IMR-90 (cell line): ENCODE measurements at places on chromosomes 3 and 15.

- peaks cover 20% of the 10 kb centered on the region for H3K4me1 ChIP-seq
- H3K27ac ChIP-seq: peak overlapping the region; percentile 83; the same call in 1 of the 2 replicates
- H3K36me3 ChIP-seq: no peaks in the 10 kb centered on the region
- H3K4me3 ChIP-seq: no peak overlapping the region
- peak; percentile 31 for DNase-seq
Observed at GRCh38 chr3:119352034-119352609, 57.9 kb downstream of the ARHGAP31 start.

DNA sequence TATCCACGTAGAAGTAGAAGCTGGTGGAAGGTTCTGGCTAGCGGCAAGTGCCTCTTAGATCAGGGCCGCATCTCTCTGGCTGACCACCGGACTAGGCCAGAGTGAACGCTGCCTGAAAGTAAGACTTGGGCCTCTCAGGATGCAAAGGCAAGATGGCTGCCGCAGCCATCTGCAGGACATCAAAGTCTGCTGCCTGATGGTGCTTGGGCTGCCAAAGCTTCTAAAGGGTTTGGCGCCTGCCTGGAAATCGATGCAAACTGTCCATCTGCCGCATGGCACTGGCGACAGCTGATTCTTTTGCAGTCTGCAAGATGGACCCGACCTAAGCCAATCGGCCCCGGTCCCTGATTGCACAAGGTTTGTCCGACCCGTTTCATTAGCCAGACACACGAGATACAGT is 196.7 kb upstream of the TBC1D5 start:
- H3K27me3 ChIP-seq: no peaks in the 10 kb centered on the region
- no peak for DNase-seq
- no peak overlapping the region for H3K27ac ChIP-seq
- no peak overlapping the region for H3K4me3 ChIP-seq
- H3K36me3 ChIP-seq: no peaks in the 10 kb centered on the region

DNA sequence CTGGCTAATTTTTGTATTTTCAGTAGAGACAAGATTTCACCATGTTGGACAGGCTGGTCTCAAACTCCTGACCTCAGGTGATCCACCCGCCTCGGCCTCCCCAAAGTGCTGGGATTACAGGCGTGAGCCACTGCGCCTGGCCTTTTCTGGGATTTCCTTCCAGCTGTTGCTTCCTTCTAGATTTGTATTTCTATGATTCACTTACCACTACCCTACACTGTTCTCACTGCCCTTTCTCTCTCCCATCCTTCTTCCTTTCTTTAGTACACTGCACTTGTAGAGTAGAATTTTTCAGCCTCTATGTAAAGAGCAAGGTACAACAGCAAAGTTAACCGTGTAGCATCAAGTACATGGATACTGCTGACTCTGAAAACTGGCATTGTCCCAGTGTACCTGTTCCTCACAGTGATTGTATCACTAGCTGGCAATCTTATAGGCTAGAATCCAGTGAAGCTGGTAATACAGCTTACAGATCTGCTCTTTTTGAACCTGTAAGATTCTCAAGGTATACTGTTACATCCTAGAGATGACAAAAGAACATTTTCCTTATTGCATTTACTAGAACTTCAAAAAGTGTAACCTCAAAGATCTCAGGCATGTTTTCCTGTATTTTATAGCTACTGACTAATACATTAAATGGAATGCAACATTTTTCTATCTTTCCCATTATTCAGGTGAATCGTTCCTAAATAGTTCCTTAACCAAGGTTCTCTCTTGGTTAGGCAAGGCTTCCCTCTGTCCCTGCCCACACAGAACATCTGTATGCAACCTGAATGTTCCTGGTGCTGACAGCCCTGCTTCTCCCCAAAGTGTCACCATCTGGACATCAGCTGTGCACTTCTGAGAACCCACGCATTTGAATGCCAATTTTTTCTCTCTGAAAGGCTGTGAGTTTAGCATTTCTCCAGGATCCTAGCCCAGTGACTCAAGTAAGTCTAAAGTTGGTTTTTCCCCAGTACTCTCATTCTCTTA is 74.1 kb upstream of the RAP2B start:
- no peak overlapping the region for H3K4me3 ChIP-seq
- peaks cover 2% of the 10 kb centered on the region; the same call in 1 of the 2 replicates for H3K27me3 ChIP-seq
- no peaks in the 10 kb centered on the region for H3K4me1 ChIP-seq
- H3K27ac ChIP-seq: no peak overlapping the region

DNA sequence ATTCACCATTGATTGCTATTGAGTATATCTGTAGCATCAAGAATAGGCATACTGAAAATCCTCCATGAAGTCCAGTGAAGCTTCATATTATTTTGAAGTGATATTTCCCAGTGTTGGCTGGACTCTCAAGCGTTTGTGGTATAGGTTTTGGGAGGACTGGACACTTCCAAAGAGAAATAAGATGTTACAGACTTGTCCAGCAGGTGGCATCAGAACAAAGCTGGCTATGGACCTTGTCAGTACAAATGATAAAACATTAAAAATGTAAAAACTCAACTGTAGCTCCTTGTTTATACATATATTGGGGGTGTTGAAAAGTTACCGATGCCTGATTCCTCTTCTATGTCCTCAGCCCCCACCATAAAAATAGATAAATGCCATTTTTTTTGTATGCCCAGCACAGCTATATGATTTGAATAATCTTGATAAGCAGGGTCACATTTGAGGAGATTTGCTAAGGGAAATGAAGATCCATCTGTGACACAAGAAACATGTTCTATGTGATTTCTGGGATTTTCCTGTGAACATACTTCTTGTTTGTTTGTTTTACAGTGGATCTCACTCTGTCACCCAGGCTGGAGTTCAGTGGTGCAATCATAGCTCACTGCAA is 54.5 kb upstream of the GOLGA6B start:
- no peaks in the 10 kb centered on the region for H3K4me1 ChIP-seq
- peak; percentile 68 for DNase-seq
- H3K36me3 ChIP-seq: no peaks in the 10 kb centered on the region
- no peak overlapping the region for H3K4me3 ChIP-seq

GRCh38 chr15:68317281-68318007 is 39.9 kb downstream of the FEM1B start:
- H3K27ac ChIP-seq: no peak overlapping the region
- H3K4me1 ChIP-seq: peaks cover 3% of the 10 kb centered on the region
- no peaks in the 10 kb centered on the region for H3K27me3 ChIP-seq
- H3K4me3 ChIP-seq: no peak overlapping the region

DNA sequence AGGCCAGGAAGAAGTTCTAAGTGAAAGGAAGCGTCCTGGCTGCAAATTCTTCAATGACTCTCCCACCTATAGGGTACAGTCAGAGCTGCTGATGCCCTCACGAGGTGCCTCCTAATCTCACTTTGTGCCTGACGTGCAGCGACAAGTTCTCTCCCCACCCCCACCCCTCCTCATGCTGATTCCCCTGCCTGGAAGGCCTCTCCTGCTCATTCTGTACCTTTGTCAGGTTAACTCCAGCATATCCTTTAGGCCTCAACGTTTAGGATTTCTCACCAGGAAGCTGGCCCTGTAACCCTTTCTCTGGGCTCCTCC is 25.0 kb downstream of the SLC12A8 start:
- H3K27ac ChIP-seq: no peak overlapping the region
- H3K4me3 ChIP-seq: no peak overlapping the region
- H3K27me3 ChIP-seq: no peaks in the 10 kb centered on the region

DNA sequence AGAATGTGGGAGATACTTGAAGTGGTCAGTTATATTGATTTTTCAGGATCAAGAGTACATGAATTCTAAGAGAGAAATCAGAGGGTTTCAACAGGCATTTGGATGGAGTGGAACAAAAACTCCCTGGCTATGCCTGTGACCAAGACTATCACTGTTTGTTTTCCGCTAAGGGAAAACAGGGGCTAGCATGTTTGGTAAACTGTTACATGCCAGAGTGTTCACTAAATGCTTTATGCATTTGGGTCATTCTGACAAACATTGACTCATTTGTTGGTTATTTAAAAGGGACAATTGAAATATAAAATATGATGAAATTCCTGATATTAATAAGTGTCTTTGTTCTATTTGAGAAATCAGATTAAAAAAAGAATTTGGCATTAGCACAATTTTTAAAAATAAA is 603.9 kb upstream of the KCNMB2 start:
- no peak overlapping the region for H3K27ac ChIP-seq
- no peaks in the 10 kb centered on the region for H3K27me3 ChIP-seq
- H3K36me3 ChIP-seq: no peaks in the 10 kb centered on the region
- H3K4me1 ChIP-seq: peaks cover 10% of the 10 kb centered on the region

DNA sequence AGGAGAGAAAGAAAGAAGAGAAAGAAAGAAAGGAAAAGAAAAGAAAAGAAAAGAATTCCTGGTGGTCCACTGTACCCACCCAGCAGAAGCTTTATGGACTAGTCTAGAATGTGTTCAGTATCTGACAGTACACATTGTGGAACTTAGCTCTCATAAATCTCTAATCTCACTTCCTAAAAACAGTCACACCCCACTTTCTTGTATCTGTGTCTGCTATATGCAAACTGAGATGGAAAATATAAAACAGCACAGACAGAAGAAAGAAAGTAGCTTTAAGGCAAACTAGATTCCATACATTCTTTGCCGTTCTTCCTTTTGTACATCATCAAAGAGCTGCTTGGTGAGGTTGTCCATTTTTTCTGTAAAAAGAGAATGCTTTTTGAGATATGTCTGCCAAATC is 41.1 kb upstream of the GNB5 start:
- H3K27ac ChIP-seq: no peak overlapping the region
- H3K4me3 ChIP-seq: no peak overlapping the region
- peaks cover 5% of the 10 kb centered on the region; the same call in 1 of the 2 replicates for H3K27me3 ChIP-seq
- H3K36me3 ChIP-seq: no peaks in the 10 kb centered on the region
- peaks cover 5% of the 10 kb centered on the region for H3K4me1 ChIP-seq

- DNase-seq: no peak
- peaks cover 21% of the 10 kb centered on the region for H3K4me1 ChIP-seq
- peaks cover 9% of the 10 kb centered on the region for H3K36me3 ChIP-seq
- no peaks in the 10 kb centered on the region for H3K27me3 ChIP-seq
- no peak overlapping the region for H3K4me3 ChIP-seq
- H3K27ac ChIP-seq: no peak overlapping the region
Observed at GRCh38 chr15:64633332-64633731, 142.1 kb downstream of the RBPMS2 start.

GRCh38 chr3:176633511-176633910 is 563.8 kb downstream of the TBL1XR1 start:
- H3K4me1 ChIP-seq: no peaks in the 10 kb centered on the region
- H3K36me3 ChIP-seq: no peaks in the 10 kb centered on the region
- DNase-seq: no peak

DNA sequence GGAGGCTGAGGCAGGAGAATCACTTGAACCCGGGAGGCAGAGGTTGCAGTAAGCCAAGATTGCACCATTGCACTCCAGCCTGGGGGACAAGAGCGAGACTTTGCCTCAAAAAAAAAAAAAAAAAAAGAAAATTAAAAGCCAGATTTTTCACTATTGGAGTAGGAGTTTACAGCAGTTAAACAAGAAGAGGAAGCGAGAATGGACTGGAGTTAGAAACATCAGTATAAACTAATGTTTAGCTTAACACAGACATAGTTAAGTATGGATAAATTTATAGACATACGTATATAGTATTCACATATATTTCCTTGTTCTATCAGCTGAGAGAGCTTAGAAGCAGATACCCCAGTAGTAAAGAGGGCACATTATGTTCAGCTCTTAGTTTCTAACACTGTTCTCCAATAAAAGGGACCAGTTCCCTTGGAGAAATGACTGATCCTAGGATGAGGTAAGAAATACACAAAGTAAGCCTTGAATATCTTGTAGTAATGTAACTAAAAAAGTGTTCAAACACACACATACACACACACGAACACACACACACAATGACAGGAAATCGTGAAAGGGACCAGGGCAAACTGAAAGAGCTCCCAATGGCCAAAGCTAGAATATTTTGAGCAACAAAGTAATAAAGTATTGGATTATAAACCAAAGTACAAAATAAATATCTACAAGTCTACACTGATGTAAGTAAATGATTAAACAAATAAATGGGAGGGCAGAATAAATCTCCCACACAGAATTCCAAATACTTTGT is 25.1 kb downstream of the PIK3CB start:
- H3K27me3 ChIP-seq: no peaks in the 10 kb centered on the region
- H3K4me1 ChIP-seq: no peaks in the 10 kb centered on the region
- DNase-seq: no peak
- H3K36me3 ChIP-seq: no peaks in the 10 kb centered on the region
- H3K27ac ChIP-seq: no peak overlapping the region

DNA sequence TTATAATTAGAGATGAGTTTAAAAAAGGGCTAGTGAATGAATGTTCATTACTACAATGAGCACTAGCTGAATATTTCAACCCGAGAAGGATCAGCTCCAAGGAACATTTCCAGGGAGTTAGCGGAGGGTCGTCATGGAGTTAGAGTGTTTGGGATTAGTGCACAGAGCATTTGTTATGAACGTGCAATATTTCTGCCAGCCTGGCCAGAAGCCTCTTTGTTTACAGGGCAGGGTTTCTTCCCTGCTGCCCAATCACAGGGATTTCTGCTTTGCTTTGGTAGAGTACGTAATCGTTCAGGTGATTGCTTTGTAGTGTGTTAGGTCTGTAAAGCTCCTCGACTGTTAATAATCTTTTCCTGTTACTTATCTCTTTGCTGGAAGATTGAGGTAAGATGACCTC is 5.9 kb downstream of the CGNL1 start:
- peaks cover 3% of the 10 kb centered on the region for H3K4me1 ChIP-seq
- no peak overlapping the region for H3K4me3 ChIP-seq
- peaks cover 45% of the 10 kb centered on the region for H3K27me3 ChIP-seq
- DNase-seq: no peak

DNA sequence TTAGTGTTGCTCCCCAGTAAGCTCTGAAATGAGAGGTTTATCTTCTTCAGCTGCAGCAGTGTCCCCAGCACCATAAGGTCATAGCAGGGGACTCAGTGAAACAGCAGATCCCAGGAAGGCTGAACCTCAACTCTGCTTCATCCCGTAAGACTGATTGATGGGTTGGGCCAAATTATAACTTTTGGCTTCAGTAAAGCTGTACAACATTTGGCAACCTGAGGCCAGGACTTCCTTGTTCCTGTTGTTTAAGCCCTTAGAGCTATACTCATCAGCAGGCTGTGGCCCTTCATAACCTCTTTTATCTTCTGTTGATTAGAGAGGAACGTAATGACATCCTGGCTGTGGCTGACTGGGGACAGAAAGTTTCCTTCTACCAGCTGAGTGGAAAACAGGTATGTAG is 29.0 kb downstream of the IFT122 start:
- no peaks in the 10 kb centered on the region for H3K27me3 ChIP-seq
- no peak overlapping the region for H3K27ac ChIP-seq
- H3K4me3 ChIP-seq: no peak overlapping the region
- no peak for DNase-seq
- H3K36me3 ChIP-seq: peaks cover 8% of the 10 kb centered on the region
- peaks cover 2% of the 10 kb centered on the region; the same call in 1 of the 2 replicates for H3K4me1 ChIP-seq

- no peaks in the 10 kb centered on the region for H3K27me3 ChIP-seq
- no peaks in the 10 kb centered on the region for H3K36me3 ChIP-seq
- H3K4me1 ChIP-seq: peaks cover 24% of the 10 kb centered on the region
- H3K4me3 ChIP-seq: no peak overlapping the region
- peak overlapping the region; percentile 72; the same call in 1 of the 2 replicates for H3K27ac ChIP-seq
Observed at GRCh38 chr3:8575364-8576104, 69.1 kb downstream of the SSUH2 start.

- H3K36me3 ChIP-seq: no peaks in the 10 kb centered on the region
- no peaks in the 10 kb centered on the region for H3K27me3 ChIP-seq
- no peak overlapping the region for H3K27ac ChIP-seq
- H3K4me3 ChIP-seq: no peak overlapping the region
Observed at GRCh38 chr3:106824856-106825255, 552.4 kb upstream of the CCDC54 start.

GRCh38 chr3:20280257-20280656 is 94.3 kb upstream of the SGO1 start:
- H3K27ac ChIP-seq: no peak overlapping the region
- no peaks in the 10 kb centered on the region for H3K27me3 ChIP-seq
- H3K36me3 ChIP-seq: no peaks in the 10 kb centered on the region
- H3K4me1 ChIP-seq: no peaks in the 10 kb centered on the region
